ENCODE measurements at places on chromosomes 3 and 15. TPM values are rescaled to one million over a fixed set of nuclear protein-coding genes. Genes with fewer than 3 reads are reported as not detected.

PPP1R14D gene
- total RNA-seq: 0.34 TPM

GRCh38 chr15:69623392-69624154 lies 171.0 kb downstream of the RPLP1 start:
- DNase-seq: no peak

GRCh38 chr3:110736332-110736731 lies 335.3 kb upstream of the NECTIN3 start:
- DNase-seq: no peak

DNA sequence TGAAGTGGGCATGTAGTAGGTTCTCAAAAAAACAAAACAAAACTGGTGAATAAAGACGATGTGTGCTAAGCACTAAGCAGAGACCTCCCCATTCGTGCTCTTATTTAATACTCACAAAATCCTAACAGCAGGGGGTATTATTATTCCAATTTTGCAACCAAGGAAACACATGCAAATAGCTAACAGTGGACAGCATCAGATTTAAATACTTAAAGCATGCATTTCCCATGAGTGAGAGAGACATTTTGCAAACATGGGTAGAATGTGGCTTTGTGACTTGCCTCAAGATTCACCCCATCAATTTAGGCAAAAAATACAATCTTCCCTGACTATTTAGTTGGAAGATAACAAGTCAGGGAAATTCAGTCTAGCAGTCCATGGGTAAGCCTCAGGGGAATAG lies 946.2 kb upstream of the CFAP20DC start:
- no peak for DNase-seq

All from upper lobe of left lung (tissue), 6 donors.